ENCODE measurements at places on chromosomes 2 and 18. TPM values are rescaled to one million over a fixed set of nuclear protein-coding genes. Genes with fewer than 3 reads are reported as not detected.
A peak's percentile ranks its signal among the peaks of the same experiment; 100 is the strongest.

- DNase-seq: no peak
Measured at GRCh38 chr18:10839421-10839820, 309.9 kb downstream of the PIEZO2 start.

Gene SERPINB7
- not detected for polyA plus RNA-seq

DNA sequence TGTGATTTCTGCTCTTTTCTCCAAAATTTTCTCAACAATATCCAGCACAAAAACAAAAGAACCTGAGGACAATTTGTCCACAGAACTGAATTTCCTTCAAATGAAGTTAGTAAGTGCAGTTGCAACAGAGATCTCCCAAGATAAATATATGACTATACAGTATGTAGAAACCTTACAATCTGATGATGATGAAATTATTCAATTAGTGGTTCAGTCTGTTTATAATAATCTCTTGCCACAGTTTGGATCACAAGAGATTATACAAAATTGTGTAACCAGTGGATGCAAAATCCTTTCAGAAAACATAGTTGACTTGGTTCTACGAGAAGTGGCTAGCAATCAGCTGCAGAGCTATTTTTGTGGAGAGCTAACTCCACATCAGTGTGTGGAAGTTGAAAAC lies 68.7 kb downstream of the FSIP2 start:
- DNase-seq: no peak

Gene GALNT3
- 0.27 TPM for polyA plus RNA-seq

- DNase-seq: no peak
Measured at GRCh38 chr2:150584081-150584480, 96.6 kb upstream of the RND3 start.

- no peak for DNase-seq
Measured at GRCh38 chr18:21682371-21683051, 22.1 kb downstream of the ABHD3 start.

GRCh38 chr18:14747513-14748474 lies at the start of gene ANKRD30B:
Gene ANKRD30B, plus strand, starts transcription at chr18:14748172. Its CDS starts 248 bp downstream, at chr18:14748420.
- no peak for DNase-seq

DNA sequence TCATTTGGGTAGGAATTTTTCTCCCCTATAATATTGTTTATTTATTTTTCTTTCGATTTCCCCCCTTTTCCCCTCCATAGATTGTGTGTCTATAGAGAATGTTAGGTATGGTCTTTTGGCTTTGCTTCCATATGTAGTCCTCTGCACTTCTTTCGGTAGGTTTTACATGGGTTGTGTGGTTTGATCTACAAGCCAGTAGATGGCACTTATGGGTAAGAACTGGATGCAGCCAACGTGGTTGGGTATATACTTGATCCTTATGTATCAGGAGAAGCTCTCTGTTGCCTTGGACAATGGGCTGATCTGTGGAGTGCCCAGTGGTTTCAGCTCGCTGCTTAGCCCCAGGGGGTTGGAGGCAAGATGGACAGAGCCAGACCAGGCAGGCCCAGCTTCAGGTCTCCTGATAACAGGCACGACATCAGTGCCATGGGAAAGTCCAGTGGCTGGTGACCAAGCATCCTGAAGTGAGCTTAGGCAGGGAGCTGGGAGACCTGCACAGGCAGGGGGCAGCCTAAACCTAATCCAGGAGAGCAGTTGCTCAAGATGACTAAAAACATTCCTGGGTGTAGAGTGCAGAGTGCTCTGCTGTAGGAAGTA lies 488.3 kb downstream of the CCDC85A start:
- DNase-seq: no peak

Gene HAAO
- 4.6 TPM for polyA plus RNA-seq

GRCh38 chr2:107419191-107419590 lies 407.5 kb upstream of the RGPD4 start:
- DNase-seq: no peak

Gene ATP9B
- polyA plus RNA-seq: 9.0 TPM

GRCh38 chr2:134738141-134738870 lies 19.5 kb upstream of the TMEM163 start:
- no peak for DNase-seq

- DNase-seq: no peak
Measured at GRCh38 chr2:216317831-216318520, 54.3 kb downstream of the MARCHF4 start.

GRCh38 chr2:219218217-219218731 lies 484 bp downstream of the ABCB6 start:
- peak; percentile 80 for DNase-seq

- DNase-seq: no peak
Measured at GRCh38 chr2:61291851-61292575, 130.0 kb downstream of the C2orf74 start.

DNA sequence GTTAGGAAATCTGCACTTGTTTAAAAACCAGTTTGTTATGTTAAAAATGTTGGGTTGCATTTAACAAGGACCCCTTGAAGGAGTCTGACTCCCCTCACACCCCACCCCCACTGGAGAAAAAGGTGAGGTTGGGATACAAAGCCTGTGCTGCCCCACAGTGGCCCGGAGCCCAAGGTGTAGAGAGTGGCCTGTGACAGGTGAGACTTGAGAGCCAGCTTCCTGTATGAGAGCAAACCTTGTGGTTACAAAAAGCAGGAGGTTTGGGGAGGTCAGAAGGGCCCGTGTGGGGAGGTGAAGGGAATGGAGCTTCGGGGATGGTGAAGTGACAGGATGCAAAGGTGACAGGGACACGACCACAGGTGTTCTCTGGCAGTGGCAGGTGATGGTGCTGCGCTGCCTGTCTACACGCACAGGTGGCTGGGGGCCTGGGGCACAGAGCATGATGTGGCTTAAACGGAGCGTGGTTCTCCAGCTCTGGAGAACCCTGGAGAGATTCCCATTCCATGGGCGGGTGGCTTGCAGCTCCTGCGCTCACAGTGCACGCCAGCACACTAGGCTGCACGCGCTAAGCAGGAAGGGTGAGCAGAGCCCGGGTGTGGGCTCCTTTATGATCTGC lies 29.0 kb downstream of the IMPA2 start:
- DNase-seq: no peak

- no peak for DNase-seq
Measured at GRCh38 chr2:205556841-205557539, 125.3 kb upstream of the NRP2 start.

- no peak for DNase-seq
Measured at GRCh38 chr2:234640657-234641056, 143.8 kb upstream of the ARL4C start.

Gene EIF4E2
- 32.3 TPM for polyA plus RNA-seq

DNA sequence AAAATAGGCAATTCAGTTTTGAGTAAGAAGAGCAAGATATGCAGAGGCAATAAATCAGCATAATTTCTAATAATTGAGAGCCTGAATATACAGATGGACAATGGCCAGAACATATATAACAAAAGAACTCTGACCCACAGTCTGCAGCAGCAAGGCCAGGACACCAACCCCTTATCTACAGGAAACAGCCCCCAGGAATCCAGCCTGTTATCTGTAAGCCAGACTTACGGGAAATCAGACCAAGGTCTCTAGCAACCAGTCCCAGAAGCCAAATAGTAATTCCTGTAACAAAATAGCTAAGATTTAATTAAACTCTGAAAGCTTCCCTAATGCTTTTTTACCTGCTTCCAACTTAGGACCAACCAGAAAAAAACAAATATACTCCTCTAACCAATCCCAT lies 434.5 kb upstream of the GYPC start:
- DNase-seq: no peak

DNA sequence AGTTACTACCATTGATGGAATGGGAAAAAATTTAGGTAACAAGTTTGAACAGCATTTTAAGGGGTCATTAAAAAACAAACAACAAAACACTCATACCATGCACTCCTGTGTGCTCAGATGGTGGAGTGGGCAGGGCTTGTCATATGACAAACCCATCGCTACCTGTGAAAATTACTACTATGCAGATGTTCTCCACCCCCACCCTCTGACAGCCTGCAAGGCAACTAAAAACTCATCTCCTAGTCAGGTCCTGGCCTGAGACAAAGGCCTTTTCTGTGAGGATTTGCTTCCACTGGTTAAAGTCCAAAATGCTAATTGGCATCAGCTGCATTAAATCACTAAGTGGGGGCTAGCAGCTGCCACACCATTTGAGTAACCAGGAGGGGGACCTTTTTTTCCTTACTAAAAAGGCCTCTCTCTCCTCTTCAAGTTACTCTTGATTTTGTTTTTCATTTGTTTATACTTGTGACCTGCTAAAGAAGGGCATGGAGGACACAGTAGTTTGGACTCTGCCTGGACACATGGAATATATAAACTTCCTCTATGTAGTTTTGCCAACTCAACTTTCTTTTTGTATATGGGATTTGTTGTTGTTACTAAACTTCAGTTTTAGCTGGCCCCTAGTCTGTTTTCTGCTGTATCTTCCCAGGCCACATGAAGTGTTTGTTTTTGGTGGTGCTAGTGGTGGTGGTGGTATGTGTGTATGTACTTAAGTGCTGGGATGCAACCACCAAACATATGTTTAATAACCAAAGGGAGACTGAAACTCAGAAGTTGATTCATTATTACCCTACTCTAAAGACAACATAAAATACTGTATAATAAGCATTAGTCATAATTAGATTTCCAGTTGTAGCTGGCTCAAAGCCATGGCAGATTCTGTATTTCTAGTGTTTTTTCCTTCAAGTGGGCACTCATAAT lies 121.3 kb downstream of the MAP4K4 start:
- no peak for DNase-seq

DNA sequence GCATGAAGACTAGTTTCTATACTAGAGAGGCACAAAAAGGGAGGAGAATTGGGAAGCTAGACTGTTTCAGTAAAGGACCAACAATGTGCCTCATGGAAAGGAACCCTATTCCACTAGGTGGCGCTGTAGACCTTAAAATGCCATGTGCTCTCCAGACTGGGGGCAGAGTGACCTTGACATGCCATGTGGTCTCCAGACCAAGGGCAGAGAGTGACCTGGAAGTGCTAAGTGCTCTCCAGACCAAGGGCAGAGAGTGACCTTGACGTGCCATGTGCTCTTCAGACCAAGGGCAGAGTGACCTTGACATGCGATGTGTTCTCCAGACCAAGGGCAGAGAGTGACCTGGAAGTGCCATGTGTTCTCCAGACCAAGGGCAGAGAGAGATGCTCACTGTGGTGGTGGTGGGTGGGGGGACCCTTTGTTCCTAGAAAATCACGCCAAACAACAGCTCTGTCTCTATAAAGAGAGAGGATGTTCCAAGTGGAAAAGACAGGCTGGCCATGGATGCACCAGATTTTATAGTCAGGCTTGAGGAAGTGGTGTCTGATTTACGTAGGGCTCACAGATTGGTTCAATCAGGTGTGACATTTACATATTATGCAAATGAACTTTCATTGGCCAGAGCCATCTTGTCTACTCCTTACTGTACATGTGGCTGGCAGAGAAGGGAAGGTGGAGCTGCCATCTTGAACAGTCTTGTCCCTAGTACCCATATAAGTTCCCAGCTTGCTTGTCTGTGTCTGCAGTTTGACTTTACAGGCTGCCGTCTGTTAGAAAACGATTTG lies 344.0 kb upstream of the DDX18 start:
- no peak for DNase-seq

Gene SPIRE1
- 9.5 TPM for polyA plus RNA-seq

DNA sequence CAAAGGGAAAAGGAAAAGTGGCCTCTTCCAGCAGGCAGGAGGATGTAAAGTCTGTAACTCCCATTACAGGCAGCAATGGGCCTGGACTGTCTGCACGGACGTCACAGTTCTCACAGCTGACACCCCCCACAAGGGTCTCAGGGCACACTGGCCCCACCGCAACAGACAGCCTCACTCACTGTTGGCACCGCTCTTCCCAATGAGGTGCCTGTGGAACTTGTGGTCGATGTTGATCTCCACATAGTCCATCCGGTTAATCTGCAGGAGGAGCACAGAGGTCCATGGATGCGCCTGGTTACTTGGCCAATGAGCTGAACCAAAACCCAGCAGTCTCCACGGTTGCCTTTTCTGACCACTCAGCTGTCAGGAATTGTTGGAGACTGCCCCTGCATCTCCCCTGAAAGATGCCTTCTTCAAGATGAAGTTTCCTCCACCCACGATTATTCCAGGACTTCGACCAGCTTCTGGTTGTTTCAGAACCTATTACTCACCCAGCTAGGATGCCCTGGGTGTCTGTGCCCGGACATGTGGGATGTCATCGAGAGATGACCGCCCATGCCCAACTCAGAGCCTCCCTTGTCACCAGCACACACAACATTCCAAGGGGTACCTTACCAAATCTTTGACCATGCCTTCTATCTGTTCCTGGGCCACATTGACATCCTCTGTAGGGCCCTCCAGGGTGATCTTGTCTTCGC lies 62.5 kb downstream of the HDLBP start:
- no peak for DNase-seq

DNA sequence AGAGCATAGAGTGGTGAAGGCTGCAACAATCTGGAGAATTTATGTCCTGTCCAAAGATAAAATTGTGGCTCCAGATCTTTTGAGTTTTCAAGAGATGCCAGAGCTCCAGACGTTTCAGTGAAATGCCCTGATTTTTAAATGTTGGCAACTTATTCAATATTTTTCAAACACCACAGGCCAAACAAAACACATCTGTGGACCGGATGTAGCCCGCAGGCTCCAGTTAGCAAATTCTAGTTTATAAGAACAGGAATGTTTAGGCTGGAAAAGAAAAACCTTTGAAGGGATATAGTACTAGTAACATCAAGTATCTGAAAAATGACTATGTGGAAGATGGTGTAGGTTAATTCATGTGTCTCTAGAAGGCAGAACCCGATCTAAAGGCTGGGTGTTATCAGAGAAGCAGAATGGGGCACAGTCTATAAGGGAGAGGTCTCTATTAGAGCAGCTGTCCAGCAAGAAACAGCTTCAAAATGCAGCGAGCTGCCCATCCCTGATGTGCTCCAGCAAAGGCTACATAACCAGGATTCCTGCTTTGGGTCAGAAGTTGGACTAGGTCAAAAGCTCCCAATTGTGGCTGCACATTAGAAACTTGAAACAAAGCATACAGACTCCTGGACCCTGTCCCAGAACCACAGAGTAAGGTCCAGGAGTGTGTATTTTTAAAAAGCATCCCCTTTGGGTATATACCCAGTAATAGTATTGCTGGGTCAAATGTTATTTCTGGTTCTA lies 105.9 kb downstream of the ANKRD44 start:
- no peak for DNase-seq

Measured in right cardiac atrium (tissue), 5 donors.